CD4-positive, alpha-beta T cell treated with Interleukin-6 for 4 hours (primary cell): ENCODE measurements at places on chromosomes 2 and 18.

DNA sequence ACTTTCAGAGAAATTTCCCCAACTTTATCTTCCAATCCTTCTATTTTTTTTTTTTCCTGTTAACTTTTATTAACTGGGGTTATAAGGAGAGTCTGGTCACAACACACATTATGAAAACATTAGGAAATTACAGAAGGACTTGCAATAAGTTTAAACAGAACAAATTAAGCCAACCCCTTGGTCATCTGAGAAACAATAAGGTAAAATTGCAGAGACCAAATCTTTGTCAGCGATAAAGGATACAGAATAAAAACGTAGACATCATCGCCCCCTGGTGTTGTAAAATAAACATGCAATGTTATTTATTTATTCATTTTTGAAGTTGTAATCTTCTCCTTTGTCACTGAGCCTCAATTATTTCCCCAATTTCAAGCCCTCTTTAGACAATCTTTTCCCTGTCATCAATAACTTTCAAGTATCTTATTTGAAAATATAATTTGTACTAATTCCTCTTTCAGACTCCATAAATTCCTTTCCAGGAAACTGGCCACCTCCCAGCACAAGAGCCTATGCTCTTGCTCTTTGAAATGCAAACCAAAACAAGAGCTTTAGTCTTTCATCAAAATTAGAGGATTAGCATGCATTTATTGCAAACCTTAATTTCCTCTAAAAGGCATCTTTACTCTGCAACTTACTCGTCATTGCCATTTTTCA lies 19.5 kb downstream of the G6PC2 start:
- no peak for DNase-seq

- DNase-seq, result no peak
Measured at GRCh38 chr18:49725809-49726674, 87.3 kb downstream of the ACAA2 start.

- no peak for DNase-seq
Measured at GRCh38 chr2:238306672-238306998, 13.7 kb upstream of the TRAF3IP1 start.

GRCh38 chr18:26471027-26471426 lies 77.3 kb downstream of the KCTD1 start:
- no peak for DNase-seq

DNA sequence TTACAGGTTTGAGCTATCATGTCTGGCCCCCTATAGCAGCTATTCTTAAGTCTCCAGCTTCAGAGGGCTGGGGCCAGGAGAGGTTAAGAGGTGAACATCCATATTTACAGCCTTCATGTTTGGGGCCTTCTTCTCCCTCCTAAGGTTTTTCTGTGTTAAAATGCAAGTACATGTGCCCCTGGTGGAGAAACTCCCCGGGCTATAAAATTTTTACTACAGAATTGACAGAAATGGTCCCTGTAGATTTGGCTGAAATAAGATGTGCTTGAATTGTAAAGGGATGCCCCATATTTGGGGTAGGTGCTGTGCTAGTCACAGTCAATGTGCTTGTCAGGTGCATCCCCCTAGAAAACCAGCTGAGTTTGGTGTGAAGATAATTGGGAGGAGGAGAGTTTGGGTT lies 263.3 kb upstream of the CXCR4 start:
- DNase-seq, result no peak

GRCh38 chr2:187991389-187991788 lies 300.3 kb upstream of the GULP1 start:
- DNase-seq, result no peak
